ENCODE measurements at places on chromosomes 5 and 9.

GRCh38 chr5:134902071-134902801, 2.7 kb upstream of the PCBD2 start:
- DNase-seq, result no peak

DNA sequence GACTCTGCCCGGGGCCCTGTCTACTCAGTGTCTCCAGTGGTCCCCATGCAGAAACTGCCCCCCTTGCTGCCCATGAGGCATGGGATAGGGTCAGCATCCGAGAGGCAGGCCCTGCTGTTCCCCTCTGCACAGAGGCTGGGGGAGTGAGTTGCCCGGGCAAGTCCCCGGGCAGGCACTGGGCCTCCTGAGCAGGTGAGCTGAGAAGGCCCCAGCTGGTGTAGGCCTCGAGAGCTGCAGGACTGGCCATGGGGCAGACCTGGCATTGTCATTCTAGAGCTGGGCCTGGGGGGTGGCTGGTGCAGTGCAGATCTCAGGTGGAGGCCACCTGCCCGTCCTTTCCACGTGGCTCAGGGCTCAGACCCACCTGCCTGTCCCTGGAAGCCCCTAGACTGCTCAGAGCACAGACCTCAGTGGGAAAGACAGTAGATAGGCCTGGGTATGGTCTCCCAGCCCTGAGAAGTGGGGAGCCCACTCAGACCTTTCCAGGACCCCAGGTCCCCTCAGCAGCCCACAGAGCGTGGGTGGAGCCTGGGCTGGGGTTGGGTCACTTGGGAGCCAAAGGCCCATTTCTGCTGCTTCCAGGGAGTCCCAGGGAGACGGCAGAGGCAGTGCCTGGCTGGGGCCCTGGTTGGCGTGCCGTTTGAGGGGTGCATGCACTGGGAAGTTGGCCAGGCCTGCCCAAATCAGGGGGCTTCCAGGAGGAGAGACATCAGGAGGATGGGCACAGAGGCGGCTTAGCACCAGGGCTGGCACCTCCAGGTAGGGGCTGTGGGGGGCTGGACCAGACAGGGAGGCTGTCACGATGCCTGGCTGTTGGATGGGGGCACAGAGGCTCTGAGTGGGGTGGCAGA, 4.8 kb upstream of the NOTCH1 start:
- DNase-seq, result no peak

GRCh38 chr9:105044518-105044917, 116.6 kb upstream of the ABCA1 start:
- no peak for DNase-seq

- no peak for DNase-seq
These were observed 29.8 kb downstream of the NR2F1 start for GRCh38 chr5:93612855-93613243.

DNA sequence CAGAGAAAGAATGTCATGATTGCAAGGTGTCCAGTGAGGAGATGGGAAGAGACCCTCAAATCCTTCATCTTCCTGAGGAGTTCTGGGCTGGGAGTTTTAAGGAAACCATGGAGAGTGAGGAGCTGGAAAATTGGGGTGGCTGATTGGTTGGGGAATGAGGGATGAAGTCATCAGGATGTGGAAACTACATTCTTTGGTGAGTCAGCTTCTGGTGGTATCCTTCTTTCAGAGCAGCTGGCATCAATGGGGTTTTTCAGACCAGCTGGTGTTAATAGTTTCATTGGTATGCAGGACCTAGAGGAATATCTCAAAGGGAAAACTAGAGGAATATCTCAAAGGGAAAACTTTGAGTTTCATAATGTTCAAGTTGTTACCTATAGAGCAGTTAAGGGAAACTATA, 45.2 kb downstream of the RNF180 start:
- DNase-seq, result no peak

DNA sequence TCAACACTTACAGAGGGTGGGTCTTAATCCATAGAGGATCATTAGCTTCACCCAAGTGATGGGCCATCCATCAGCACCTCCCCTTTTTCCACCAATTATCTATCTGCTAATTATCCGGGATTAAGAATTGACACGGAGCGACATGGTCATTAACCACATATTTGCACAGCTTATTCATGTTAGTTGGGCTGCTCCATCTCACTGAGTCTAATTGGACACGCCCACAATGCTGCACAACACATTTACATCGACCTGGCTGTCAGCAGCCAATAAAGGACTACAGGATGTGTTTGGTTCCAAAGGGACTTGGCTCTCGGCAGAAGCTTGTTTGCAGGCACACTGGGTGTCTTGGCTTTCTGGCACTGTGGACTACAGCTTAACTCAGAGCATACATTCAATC, 21.6 kb downstream of the FOXE1 start:
- peak; percentile 14 for DNase-seq

DNA sequence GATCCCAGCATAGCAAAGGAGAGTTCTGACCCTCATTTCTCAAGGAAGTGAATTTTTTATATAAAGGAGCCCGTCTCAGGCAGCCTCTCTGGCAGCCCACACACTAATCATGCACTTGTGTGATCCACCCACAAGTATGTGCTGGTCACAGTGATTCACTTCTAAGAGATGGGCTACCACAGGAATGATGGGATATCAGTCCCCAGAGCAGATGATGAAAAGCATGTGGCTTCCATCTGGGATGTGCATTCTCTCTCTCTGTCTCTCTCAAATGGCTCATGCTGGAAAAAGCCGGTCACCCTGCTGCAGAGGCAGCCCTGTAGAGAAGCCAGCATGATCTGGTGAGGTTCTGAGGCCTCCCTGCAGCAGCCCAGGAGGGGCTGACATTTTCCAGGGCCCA, 74.2 kb upstream of the ADCY2 start:
- no peak for DNase-seq

DNA sequence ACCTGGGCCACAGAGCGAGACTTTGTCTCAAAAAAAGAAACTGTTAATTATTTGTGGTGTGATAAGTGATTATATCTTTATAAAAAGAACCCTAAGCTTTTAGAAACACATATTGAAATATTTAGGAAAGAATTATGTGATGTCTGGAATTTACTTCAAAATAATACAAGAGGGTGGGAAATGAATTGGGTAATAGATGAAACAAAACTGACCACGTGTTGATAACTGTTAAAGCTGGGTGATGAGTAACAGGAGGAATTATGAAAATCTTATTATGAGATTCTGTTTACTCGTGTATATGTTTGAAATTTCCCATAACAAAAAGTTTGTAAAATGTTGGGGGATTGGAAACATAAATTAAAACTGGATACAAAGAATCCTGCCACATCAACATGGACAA, 33.0 kb upstream of the PPP2CA start:
- DNase-seq, result no peak

GRCh38 chr9:92170848-92171247, 55.6 kb upstream of the SPTLC1 start:
- no peak for DNase-seq

- peak; percentile 19 for DNase-seq
These were observed 503.4 kb downstream of the PDE4D start for GRCh38 chr5:59390074-59390659.

GRCh38 chr9:95206143-95206542, 111.4 kb downstream of the FANCC start:
- DNase-seq, result no peak

DNA sequence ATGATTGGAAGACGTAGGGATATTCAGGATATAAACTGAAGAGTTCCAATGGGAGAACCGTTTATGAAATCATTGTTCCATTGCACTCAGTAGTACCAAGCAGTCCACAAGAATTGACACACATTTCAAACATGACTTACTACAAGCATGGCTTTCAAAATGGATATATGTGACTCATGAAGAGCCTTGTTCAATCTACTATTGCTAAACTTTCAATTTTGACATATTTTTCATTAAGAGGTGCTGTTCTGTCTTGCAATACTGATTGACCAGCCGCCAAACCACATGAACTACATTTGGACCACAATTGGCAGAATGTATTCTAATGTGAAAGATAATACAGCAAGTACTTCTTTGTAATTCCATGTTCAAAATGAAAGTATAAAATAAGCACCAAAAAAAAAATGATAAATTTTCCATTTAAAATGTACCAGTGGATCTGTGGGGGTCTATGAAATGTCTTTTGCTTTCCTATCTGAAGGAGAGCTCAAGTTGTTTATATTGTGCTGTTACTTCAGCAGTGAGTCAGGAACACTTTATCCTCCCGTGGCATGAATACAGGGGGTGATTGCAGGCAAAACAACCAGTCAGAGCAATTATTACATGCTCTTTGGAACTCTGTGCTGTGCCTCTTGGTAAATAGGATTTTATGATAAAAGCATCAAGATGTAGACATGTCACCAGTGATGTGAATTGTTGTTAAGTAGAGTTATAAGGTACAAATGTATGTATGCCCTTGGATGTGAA, 366.0 kb downstream of the ARRDC3 start:
- no peak for DNase-seq

- no peak for DNase-seq
These were observed 644.6 kb downstream of the PRR16 start for GRCh38 chr5:121108725-121109124.

DNA sequence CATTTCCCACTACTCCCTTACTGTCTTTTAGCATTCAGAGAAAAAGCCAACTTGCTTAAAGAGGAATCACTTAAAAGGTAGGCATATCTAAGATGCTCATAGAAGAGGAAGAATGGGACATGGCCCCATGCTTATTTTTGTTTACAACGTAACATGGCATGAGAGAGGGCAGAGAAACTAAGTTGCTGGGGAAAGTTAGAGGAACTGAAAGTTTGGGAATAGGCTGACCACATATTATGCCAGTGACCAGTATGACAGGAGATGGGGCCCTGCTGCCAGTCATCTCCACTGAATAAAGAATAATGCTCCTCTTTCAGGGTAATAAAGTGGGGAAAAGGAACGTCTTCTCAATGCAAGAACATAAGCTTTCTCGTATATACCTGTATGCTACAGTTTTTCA, 1.9 kb downstream of the PLPP6 start:
- DNase-seq, result no peak

GRCh38 chr9:4009006-4009511, 290.8 kb downstream of the GLIS3 start:
- no peak for DNase-seq

DNA sequence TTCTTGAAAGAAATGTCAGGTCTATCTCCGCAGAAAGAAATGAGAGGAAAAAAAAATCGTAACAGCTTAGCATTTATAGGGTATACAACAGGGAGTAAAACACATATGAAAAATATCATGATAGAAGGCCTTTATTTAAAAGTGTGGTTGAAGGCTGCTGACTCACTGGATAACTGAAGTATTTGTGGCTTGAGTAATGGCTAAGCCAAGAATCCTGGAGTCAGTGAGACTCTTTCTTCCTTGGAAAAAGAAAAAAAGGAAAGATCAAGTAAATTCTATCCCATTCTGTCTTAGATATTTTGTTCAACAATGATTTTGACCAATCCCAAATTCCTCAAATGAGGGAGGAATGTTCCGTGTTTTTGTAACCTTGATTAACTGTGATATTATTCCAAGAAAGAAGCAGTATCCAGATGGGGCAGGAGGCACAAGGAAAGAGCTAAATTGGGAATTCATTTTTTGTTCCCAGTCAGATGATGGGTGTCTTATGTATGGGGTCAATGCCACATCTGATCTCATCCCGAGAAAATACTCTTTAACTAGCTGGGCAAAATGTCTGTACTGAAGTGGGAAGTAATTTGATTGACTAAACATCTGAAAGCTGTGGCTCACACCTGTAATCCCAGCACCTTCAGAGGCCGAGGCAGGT, 64.3 kb upstream of the MYO10 start:
- no peak for DNase-seq

DNA sequence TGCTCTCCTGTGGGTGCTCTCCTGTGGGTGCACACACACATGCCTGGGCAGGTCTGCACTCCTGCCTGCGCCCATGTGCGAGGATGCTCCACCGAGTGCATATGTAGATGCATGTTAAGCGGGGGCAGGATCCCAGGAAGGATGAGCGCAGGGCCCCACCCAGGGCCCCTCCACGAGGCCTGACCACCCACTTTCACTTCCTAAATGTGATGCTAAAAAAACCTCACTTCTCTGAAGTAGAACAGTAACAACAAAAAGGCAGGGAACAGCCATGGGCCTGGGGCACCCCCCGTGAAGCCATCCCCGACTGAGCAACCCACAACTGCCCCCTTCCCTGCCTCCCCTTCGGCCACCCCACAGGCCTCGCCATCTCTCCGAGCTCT, 48.2 kb upstream of the SARDH start:
- no peak for DNase-seq

GRCh38 chr5:134609232-134609851, 23.3 kb downstream of the SAR1B start:
- no peak for DNase-seq

DNA sequence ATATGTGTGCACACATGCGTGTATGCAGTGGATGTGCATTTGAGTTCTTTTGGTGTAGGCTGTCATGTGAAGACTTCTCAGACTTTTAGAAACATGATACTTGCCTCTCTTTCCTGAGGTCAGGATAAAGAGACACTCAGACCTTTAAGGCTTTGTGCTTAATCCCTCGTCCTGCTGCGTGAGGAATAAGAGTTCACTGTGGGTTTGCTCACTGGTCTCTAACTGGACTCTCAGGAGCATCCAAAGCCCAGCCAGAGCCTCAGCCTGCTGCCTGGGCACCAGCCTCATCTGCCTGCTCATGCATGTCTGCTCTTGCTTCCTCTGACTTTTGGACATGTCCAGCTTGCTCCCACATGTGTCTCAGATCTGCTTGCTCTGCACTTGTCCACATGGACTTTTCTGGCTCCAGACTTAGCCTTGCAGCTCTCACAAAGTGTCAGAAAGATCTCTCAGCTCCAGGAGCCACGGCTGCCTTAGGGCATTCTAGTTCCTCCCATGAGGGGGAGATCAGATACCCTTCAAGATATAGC, 65.1 kb upstream of the ZNF366 start:
- DNase-seq, result no peak

GRCh38 chr5:170633235-170634081, 129.6 kb downstream of the KCNIP1 start:
- no peak for DNase-seq

- no peak for DNase-seq
These were observed 29.6 kb upstream of the MATR3 start for GRCh38 chr5:139263946-139264345.

- no peak for DNase-seq
These were observed 14.1 kb upstream of the OR2S2 start for GRCh38 chr9:35972093-35972492.

GRCh38 chr9:87662808-87663528, 63.0 kb upstream of the CTSL start:
- DNase-seq, result peak; percentile 31

DNA sequence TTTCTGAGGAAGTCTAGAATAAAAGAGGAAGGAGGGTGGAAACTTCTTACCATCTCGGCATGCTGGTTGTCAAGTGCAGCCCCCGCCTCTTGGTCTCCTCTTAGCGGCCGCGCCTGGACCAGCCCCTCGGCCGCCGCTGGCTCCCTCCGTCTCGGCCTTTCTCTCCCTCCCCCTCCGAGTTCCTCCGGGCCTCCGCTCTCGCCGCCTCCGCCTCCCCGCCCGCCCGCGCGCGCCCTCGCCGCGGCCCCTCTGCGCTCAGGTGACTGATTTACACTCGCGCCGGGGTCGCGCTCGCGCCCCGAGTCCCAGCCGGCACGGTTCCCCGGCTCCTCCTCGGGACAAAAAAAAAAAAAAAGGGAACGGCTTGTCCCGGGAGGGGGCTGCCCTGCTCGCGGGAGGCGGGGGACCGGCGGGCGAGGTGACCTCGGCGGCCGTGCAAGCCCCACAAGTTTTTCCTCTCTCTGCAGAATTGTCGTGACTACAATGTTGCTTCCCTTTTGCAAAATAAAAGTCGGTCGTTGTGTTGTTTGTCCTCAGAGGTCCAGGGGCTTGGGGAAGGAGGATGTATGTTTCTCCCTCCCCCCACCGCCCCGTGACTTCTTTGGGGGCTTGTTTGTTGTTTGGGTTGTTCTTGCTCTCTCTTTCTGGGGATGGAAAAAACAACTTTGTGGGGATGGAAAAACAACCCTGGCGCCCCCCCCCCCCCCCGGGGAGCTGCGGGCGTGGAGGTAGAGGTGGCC, at the start of gene BNC2:
Gene BNC2, minus strand, starts transcription at position 75 of the 740 bp plus-strand sequence. Its CDS starts 22 bp downstream, at position 53.
- peak; percentile 17 for DNase-seq
